NCI-H187 (cell line): ENCODE measurements at places on chromosomes 4 and X.

- no peak for DNase-seq
These were observed 86.1 kb downstream of the SOWAHB start for GRCh38 chr4:76811604-76812412.

DNA sequence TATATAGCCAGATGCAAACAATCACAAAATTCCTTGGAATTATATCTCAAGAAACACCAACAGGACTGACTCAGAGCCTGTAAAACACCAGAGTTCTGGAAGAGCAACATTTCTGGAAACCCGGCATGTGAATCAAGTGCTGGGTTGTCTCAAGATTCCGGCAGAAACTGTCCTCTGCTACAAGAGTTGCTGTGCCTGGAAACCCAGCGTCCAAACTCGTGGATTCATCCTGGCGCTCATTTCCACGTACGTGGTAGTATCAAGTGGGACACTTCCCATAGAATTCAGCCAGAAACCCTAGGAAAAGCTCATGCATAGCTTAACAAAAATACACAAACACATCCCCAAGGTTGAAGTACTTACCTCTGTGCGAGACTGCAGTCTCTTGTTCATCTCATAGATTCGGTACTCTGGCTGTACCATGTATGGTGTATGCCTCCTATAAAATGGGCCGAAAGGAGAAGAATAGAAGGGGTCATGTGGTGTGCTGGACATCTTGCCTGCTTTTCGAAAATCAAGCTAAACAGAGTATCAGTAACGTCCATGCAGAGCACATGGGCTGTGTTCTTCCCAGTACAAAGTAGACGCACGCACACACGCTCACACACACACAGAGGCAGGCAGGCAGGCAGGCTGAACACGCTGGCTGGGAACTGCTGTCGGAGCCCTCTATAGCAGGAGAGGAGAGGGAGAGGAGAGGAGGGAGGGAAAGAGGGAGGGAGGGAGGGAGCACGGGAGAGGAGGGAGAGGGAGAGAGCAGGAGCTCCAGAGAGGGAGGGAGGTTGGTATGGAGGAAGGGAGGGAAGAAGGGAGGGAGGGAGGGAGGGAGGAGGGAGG is at the start of gene LDB2:
Gene LDB2 (minus strand): TSS at position 655 of the 837 bp plus-strand sequence.
- DNase-seq: no peak

DNA sequence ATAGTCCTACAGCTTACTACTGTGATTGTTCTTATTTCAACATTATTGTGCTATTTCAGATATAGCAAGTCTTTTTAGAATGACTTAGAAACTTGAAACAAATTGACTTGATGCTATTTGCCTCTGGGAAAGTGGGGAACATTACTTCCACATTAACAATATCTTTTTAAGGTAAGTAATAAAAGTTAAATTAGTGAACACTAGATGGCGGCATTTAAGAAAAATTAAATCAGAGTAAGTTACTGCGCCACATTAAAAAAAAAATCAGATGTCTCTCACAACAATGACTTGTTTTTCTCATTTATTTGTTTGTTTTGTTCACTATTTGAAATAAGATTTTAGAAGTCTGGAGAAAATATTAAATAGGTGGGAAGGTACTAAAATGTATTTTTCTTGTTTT is 1026.9 kb upstream of the SLIT2 start:
- DNase-seq: no peak

GRCh38 chrX:118250445-118250844 is 95.5 kb upstream of the WDR44 start:
- DNase-seq: no peak

- no peak for DNase-seq
These were observed 5.9 kb downstream of the ARHGEF38 start for GRCh38 chr4:105558277-105558676.

DNA sequence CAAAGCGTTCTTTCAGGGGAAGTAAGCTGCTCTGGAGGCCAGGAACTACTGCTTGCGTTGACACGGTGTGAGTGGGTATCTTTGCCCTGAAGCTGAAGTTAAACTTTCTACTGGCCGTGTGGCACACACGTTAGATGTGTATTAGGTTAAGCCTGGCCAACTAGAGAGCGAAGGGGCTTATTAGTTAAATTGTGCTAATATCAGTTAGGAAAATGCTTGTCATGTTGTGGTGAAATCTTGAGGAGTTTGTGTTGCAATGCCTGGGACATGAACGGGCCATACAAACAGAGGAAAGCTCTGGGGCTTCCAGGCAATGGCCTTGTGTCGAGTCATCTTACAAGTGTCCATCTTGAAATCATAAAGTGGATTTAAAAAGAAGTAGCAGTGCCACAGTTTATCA is 62.6 kb downstream of the NSUN7 start:
- no peak for DNase-seq

DNA sequence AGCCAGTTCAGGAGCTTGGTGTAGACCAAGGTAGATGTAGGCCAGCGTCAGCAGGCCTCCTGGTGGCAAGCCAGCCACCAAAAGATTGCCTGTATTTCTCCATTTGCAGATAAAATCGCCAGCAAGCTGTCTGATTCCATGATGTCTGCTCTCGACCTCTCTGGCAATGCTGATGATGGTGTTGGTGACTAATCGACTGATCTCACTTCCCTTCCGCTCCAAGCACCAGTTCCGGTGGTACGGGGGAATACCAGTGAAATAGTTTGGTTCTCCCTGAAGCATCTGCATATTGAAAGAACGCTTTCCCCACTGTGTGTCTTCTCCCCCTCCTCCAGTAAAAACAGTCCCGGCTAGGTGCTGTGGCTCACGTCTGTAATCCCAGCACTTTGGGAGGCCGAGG is 30.4 kb downstream of the GNL3L start:
- DNase-seq: no peak

- no peak for DNase-seq
These were observed 329.5 kb downstream of the GRIA2 start for GRCh38 chr4:157550028-157550427.

DNA sequence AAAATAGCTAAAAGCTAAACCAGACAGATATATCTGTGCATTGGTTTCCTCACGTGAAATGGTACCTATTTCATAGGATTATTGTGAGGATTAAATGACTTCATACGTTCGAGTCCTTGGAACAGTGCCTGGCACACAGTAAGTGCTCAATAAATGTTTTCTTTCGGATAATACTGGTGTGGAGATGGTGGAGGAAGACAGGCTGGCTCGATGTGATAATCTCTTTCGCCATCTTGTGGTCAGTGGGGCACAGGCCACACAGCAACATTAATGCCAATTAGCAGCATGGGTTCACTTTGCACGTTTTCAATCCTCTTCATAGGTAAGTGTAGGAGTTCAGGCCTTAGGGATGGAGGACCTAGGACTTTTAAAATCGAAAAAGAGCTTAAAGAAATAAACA is 9.3 kb downstream of the PAGE4 start:
- no peak for DNase-seq

GRCh38 chr4:125331116-125331515 is 16.4 kb downstream of the FAT4 start:
- no peak for DNase-seq

DNA sequence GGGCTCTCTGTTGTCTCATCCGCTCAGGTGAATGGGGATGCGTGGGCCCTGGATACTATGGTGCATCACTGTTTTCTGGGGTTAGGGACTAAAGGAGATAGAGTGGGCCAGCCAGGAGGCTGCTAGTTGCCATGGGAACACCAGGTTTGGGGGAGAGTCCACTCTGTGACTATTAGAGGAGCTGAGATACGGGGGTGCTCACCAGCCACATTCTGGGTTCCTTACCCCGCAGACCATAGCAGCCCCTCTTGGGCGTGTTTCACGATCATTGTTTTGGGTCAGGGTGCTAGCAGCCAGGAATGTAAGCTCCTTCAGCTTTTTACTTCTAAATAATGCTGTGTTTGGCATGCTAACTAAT is 4.6 kb downstream of the EFNB1 start:
- DNase-seq: no peak

DNA sequence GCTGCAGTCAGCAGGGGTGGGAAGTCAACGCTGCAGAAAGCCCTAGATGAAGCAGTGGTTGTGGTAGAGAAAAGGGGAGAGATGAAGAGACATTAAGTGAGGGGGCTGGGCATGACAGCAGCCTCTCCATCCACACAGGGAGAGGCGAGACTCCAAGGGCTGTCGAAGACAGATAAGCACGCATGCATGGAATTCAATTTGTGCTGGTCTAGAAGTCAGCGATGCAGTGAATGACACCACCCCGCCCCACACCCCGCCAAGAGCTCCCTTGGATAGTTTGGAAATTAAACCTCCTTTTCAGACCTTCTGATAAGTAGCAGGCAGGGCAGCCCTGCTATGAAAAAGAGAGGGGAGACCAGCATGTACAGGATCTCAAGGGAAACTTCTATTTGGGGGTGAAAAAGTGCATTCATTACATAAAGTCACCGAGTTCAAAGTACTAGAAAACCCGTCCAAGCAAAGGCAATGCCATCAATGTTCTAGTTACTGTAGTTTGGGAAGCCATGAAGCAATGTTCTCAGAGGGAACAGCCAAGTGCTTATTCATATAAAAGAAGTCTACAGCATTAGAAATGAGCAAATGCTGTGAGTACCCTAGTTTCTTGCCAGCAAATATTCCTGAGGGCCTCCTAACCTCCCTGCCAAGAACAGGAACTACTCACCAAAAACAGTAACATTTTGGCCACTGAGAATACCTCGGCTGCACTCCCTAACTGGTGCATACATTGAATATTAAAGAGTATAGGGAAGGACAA is 152.3 kb upstream of the ANXA10 start:
- no peak for DNase-seq

- DNase-seq: no peak
These were observed 1.8 kb downstream of the CPZ start for GRCh38 chr4:8594097-8595038.

DNA sequence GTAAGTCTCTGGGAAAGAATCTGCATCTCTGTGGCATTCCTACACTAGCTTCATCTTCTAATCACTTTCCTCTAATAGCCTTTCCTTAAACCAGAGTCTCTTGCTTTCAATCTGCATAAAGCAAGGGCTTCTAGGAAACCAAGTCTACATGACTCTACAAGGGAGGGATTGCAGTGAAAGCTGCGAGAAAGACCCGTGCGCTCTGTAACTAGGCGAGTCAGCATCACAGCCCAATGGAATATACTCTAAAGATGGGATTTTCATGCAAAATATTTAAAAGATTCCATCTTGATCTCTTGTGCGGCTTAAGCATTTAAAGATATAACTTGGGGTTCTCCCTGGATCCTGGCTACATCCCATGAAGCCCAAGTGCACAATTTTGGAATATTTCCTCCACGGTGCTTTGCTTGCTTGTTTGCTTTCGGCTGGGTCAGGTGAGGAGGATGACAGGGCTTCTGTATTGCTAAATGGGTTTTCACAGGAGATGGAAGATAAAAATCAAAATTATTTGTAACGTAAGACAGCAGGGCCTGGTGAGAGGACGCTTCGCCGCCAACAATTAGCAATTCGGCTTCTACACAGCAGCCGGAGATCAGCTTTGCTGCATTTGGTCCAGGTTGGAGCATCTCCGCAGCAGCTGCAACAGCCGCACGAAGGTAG is 687 bp upstream of the GRIA2 start:
- no peak for DNase-seq

- DNase-seq: no peak
These were observed 36.3 kb upstream of the GRPR start for GRCh38 chrX:16087076-16087475.

DNA sequence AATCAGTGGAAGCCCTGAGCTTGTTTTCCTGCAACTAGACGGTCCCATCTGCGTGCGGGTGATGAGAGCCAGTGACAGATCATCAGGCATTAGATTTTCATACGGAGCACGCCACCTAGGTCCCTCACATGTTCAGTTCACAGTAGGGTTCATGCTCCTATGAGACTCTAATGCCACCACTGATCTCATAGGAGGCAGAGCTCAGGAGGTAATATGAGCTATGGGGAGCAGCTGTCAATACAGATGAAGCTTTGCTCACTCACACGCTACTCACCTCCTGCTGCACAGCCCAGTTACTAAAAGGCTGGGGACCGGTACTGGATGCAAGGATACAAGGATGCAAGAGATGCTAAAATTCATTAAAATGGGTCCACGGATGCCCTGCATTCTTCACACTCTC is 61.2 kb downstream of the DHRSX start:
- DNase-seq: no peak

GRCh38 chr4:27701606-27702005 is 841.0 kb downstream of the STIM2 start:
- no peak for DNase-seq

DNA sequence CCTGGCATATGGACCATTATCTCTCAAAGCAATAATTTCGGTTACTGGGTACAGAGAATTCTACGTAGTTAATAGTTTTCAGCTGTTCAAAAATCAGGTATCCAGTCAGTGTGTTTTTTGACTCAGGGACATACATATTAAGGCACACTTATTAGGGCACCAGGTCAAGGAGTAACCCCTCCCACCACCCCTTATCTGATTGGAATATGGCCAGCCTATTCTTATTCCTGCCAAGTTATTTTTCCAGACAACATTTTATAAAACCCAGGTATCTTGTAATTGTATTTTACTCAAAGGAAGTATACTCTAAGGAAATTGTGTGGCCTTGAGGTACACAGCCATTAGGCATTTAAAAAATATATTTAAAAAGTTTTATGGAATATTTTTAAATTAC is 4.3 kb downstream of the ZFX start:
- DNase-seq: no peak

GRCh38 chr4:186264660-186265059 is 1.3 kb upstream of the F11 start:
- no peak for DNase-seq

GRCh38 chr4:169987327-169988228 is 38.6 kb downstream of the MFAP3L start:
- no peak for DNase-seq

GRCh38 chrX:110322603-110323002 is 4.7 kb upstream of the AMMECR1 start:
- no peak for DNase-seq

- DNase-seq: no peak
These were observed 105.4 kb upstream of the BANK1 start for GRCh38 chr4:101685126-101685525.
